GM04503 (cell line): ENCODE measurements at places on chromosomes 2 and 18.

DNA sequence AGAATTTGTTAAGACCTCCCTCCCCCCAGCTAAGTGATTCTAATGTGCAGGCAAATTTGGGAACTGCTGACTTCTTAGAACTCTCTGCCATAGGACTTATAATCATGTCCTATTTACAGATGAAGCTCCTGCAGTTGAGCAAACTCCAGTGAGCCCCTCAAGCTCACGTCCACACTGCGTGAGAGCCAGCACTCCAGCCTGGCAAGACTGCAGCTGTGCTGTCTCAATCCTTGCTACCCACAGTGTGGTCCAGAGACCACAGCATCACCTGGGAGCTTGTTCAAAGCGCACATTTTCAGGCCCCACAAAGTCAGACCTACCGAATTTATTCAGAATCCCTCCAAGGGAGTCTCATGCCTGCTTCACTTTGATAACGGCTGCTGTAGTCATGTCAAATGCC is 243.2 kb upstream of the RAB12 start:
- no peak for DNase-seq

- DNase-seq = no peak
These were observed 646.6 kb downstream of the NRXN1 start for GRCh38 chr2:50385349-50385748.

- DNase-seq = peak; percentile 77
These were observed 312.7 kb downstream of the TCF4 start for GRCh38 chr18:55275039-55275901.

DNA sequence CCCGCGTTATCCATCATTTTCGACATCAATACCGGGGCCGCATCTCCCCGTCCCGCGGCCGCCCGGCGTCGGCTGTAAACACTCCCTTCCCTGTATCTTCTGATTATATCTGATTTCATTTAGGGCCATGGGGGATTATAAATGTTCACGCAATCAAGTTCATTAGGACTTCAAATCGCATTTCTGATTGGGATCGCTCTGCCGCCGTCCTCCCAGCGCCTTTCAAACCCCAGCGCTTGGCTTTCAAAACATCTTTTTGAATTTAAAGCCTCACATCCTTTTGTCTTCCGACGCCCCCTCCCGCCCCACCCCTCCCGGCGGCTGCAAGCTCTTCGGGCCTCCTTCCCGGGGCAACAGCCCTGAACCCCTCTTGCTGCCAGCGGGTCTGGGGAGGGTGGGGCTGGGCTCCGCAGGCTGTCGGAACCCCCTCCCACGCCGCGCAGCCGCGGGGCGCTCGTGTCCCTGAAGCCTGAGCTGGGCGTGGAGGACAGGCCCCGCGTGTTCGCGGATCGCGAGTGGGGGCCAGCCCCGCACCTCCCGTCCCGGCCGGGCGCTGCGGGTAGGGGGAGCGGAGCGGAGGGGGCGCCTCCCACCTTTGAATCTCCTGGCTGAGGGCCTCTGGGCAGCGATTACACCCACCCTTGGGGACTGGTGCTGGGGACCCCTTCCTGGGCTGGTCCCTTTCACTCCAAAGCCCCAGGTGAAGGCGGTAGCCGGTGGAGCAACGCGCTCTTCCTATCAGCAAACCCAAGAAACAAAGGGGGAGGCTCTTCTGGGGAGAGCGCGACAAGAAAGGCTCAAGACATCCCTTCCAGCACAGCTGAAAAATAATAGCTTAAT is 11.3 kb upstream of the GBX2 start:
- DNase-seq = no peak

DNA sequence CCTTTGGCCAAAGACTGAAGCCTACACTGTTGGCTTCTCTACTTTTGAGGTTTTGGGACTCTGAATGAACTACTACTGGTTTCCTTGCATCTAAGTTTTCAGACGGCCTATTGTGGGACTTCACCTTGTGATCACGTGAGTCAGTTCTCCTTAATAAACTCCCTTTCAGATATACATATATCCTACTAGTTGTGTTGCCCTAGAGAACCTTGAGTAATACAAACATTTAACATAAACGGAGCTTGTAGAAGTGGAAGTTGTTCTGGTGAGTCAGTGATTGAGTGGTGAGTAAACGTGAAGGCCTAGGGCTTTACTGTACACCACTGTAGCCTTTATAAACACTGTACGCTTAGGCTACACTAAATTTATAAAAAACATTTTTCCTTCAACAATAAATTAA is 107.2 kb upstream of the CDH2 start:
- DNase-seq = no peak

DNA sequence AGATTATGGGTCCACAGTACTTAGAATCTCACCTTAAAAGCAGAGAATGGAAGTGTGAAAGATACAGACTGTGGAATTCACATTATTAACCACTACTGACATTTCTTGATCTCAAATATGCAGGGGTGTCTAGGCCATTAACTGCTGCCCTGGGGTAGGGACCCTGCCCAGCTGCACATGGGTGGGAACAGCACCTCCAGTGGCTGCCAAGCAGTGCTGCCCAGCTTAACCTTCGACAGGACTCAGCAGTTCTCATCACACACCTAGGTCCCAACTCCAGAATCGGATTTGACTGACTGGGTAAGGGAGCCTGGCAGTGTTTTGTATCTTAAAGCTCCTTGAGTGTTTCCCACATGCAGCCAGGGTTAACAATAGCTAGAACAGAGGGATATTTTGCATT is 14.9 kb downstream of the ERFE start:
- DNase-seq = no peak

GRCh38 chr2:101273056-101273455 is 20.4 kb downstream of the CNOT11 start:
- no peak for DNase-seq

GRCh38 chr2:1701020-1701419 is 43.3 kb downstream of the PXDN start:
- no peak for DNase-seq

- no peak for DNase-seq
These were observed 66.5 kb upstream of the CTNNA2 start for GRCh38 chr2:79446313-79446712.

- DNase-seq = no peak
These were observed 57.0 kb downstream of the LYPD6 start for GRCh38 chr2:149387411-149387810.

DNA sequence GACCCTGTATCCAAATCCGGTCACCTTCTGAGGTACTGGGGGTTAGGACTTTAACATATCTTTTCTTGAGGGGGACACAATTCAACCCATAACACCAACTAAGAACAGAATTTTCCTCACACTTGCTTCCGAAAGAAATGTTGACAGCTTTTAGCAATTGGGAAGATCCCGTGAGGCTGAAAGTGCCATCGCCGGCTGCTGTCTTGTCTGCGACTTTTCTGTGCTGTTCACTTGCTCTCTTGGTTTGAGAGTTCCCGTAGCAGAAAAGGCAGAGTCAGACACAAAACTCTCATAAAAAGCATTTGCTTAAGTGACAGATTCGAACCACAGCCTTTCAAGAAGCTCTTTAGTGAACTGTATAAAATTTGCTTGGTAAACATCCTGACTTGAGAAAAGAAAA is 253.4 kb downstream of the ARHGAP15 start:
- DNase-seq = no peak

- DNase-seq = no peak
These were observed 59.4 kb downstream of the SH2D6 start for GRCh38 chr2:85477884-85478283.

DNA sequence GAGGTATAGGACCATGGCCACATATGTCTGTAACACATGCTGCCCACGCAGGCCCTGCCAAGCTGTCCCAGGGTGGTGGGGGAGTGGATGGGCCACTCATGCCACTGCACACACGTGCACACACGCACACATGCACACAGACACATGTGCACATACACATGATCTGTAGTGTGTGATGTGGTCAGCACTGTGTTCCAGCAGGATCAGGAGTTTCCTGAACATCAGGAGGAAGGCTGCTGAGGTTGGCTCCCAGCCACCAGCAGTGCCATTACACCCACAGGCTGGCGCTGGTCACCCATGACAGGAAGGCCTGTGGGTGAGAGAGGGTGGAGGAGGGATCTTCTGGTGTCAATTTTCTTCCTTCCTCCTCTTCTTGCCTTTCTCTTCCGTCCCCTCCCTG is 44.7 kb downstream of the POMC start:
- no peak for DNase-seq
